ENCODE measurements at places on chromosomes 2 and 18. TPM values are rescaled to one million over a fixed set of nuclear protein-coding genes. Genes with fewer than 3 reads are reported as not detected.

CROCC2 gene
- total RNA-seq = not detected

SLC38A11 gene
- 2.2 TPM for total RNA-seq

NRP2 gene
- 47.0 TPM for total RNA-seq

RNF125 gene
- 22.8 TPM for total RNA-seq

RESP18 gene
- not detected for total RNA-seq

SERPINB7 gene
- total RNA-seq = not detected

CFAP210 gene
- total RNA-seq = not detected

CFAP65 gene
- not detected for total RNA-seq

MYCN gene
- not detected for total RNA-seq

ZNF385B gene
- 2.8 TPM for total RNA-seq

ANKRD30B gene
- total RNA-seq = 0.49 TPM

NDUFAF7 gene
- total RNA-seq = 17.0 TPM

ZSWIM2 gene
- not detected for total RNA-seq

ZBTB7C gene
- 4.1 TPM for total RNA-seq

CYP26B1 gene
- total RNA-seq = 106 TPM

HADHB gene
- total RNA-seq = 125 TPM

ACKR3 gene
- total RNA-seq = 26.3 TPM

RGPD3 gene
- total RNA-seq = 2.4 TPM

TBR1 gene
- total RNA-seq = not detected

IL1R2 gene
- 26.0 TPM for total RNA-seq

SLC5A7 gene
- total RNA-seq = not detected

PKP4 gene
- total RNA-seq = 90.6 TPM

TXNL1 gene
- total RNA-seq = 72.7 TPM

TTLL4 gene
- 14.3 TPM for total RNA-seq

COX5B gene
- 513 TPM for total RNA-seq

HOXD13 gene
- not detected for total RNA-seq

CLIP4 gene
- total RNA-seq = 101 TPM

OBSL1 gene
- total RNA-seq = 118 TPM

KCNK3 gene
- total RNA-seq = 3.3 TPM

SH2D6 gene
- 2.8 TPM for total RNA-seq

PARD3B gene
- 55.2 TPM for total RNA-seq

C1QL2 gene
- total RNA-seq = not detected

SERPINB13 gene
- total RNA-seq = not detected

IL36G gene
- not detected for total RNA-seq

C2orf68 gene
- total RNA-seq = 16.4 TPM

ECEL1 gene
- not detected for total RNA-seq

MTA3 gene
- 27.7 TPM for total RNA-seq

PROC gene
- not detected for total RNA-seq
